Common myeloid progenitor, CD34-positive (primary cell): ENCODE measurements at places on chromosomes 11 and 22.

DNA sequence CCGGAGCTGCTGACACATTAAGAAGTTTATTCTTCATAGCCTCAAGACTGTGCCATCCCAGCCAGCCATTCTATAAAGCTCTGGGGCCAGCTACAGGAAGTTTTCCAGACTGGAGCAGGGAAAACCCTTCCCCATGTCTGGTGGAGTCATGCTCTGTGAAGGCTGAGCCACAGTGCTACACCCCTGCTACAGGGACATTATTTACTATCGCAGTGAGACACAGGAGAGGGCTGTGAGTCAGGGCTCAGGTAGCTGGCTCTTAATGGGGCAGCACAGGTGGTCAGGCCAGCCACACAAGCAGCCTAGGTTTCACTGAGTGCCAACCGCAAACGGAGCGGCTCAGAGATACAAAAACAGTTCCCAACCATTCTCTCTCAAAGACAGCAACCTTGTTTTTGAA is 12.1 kb downstream of the HPS4 start:
- no peak for DNase-seq

- peak; percentile 15 for DNase-seq
These were observed 342 bp downstream of the EFCAB6 start for GRCh38 chr22:43811777-43812148.

DNA sequence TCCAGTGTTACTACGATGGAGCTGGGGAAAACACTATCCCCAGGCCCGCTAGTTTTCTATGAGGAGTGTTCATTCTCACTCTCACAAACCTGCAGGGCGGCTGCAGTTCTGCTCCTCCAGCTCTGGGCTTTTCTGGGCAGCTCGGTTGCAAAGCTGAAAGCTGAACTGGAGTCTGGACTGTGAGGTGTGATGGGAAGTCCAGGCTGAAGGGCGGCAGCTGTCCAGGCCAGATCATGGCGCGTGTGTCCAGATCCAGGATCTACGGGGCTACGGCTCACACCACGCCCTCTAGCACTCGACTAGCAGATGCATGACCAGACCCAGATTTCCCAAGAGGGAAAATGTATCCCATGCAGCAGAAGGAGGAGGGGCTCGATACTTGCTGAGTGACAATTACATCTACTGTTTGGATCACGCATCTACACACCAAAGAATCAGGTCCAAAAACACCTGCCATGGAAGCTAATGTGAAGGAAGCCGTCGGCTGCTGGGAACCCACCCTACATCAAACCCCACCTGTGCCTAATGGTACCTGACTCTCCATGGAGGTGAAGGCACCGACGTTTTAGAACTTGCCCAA is 555.0 kb downstream of the BRD1 start:
- no peak for DNase-seq

GRCh38 chr11:79092791-79093353 is 348.0 kb downstream of the TENM4 start:
- DNase-seq: peak; percentile 68

DNA sequence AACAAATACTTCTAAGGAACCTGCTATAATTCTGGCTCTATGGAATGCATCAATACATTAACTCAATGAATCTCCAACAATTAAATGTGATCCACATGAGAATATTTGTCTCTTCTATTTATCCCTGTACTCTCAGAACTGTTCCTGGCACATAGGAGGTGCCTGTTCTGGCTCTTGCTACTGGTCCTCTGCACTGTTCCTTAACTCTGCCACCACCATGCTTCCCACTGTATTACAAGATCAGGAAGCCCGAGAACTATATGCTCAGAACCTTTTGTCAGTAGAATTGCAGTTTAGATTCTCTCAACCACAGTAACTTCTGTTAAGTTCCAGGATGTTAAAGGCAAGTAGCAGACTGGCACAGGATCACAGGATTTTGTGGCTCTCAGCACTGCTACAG is 376.3 kb upstream of the CCDC90B start:
- DNase-seq: no peak

GRCh38 chr22:47059076-47059475 is 296.6 kb downstream of the TBC1D22A start:
- no peak for DNase-seq

DNA sequence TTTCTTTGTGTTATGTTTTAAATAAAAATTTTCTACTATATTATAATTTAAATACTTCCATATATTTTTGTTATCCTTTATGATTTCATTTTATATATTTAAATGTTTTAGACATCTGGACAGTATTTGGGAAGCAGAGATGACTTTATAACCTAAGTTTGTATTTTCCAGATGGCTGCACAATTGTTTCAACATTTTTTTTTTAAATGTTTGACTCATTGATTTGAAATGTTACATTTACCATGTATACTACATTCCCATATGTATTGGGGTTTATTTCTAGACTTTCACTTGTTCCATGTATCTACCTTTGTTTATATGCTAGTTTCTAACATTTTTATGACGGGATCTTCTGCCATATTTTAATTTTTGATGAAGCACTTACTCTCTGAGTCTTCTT is 766.5 kb downstream of the METTL15 start:
- no peak for DNase-seq

DNA sequence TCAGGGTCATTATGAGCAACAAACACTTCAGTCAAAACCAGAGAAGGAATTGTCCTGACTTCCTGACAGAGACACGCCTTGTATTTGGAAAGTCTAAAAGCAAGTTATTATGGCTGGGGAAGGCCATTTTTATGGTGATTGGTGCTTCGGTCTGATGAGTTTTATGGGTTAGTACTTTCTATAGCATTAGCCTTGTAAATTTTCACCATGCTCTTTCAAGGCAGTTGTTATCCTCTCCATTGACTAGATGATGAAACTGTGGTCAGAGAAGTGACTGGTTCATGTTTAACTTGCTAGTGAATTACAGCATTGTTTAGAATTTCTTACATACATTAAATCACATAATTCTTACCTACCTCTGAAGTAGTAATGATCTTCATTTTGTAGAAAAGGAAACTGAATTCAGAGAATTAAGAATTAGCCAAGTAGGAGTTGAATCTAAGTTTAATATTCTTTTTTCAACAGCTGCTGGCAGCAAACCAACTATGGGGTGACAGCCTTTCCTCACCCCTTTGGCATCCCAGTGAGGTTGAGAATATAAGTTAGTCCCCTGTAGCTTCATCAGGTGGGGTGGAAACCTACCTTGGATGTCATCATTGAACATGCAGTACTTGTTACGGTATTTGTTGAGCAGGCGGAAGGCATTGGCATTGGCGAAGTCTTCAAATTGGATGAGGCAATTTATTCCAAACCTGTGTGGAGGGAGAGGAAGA is 90.0 kb downstream of the CCDC81 start:
- no peak for DNase-seq

- no peak for DNase-seq
These were observed 30.5 kb downstream of the YDJC start for GRCh38 chr22:21599053-21599893.

- no peak for DNase-seq
These were observed 120.2 kb upstream of the ALX4 start for GRCh38 chr11:44430140-44430539.

GRCh38 chr11:102252339-102252891 is 64.9 kb upstream of the BIRC3 start:
- DNase-seq: no peak

GRCh38 chr11:9953994-9954626 is 290.2 kb downstream of the SWAP70 start:
- DNase-seq: no peak

DNA sequence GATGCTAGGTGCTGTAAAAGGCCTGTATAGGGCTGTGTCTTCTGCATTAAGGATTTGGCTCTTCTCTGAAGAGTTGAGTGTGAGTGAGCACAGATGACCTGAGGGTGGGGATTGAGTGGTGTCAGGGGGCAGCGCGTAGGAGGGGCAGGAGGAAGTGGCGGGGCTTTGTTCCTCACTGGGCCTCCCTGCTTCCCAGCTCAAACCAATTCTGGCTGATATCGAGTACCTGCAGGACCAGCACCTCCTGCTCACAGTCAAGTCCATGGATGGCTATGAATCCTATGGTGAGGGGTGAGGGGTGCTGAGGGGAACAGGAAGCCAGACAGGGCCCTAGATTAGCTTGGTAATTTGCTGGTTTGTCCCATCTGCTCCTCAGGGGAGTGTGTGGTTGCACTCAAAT is 9.1 kb downstream of the PHOX2A start:
- DNase-seq: no peak

GRCh38 chr11:19073454-19074415 is 13.2 kb upstream of the MRGPRX2 start:
- DNase-seq: no peak

DNA sequence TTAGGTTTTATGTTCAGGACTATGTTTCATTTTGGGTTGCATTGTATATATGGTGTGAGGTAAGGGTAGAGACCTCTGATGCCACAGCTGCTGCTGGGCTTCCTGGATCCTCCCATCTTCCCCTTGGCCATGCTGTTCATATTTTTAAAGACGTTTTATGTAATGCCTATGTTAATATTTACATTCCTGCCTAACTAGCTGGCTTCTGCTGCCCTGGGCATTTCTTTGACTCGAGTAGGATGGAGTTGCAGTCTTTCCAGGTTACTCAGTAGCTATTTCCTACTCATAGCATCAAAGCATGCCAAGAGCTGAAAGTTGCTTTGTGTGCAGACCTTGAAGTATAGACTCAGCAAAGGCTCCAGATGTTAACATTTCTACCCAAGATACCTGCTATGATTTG is 220.5 kb upstream of the CADM1 start:
- DNase-seq: no peak

DNA sequence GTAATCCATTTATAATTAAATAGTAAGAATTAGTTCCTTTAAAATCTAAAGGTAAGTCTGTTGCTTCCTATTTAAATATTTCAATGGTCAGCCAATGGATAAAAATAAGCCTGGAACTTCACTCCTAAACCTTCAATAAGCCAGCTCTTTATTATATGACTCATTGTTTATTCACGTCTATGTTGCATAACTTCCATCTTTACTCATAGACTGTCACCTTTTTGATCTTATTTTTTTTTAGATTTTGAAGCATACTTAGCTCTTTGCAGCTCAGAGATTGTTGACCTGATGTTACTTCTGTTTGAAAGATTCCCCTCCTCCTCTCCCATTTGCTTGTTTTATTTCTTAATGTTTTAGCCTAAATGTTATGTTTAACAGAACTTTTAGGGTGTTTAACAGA is 1571.2 kb upstream of the RAG2 start:
- no peak for DNase-seq

- no peak for DNase-seq
These were observed 468.6 kb downstream of the BRD1 start for GRCh38 chr22:49359076-49359475.

- DNase-seq: no peak
These were observed 118.9 kb upstream of the NECTIN1 start for GRCh38 chr11:119847853-119848252.

DNA sequence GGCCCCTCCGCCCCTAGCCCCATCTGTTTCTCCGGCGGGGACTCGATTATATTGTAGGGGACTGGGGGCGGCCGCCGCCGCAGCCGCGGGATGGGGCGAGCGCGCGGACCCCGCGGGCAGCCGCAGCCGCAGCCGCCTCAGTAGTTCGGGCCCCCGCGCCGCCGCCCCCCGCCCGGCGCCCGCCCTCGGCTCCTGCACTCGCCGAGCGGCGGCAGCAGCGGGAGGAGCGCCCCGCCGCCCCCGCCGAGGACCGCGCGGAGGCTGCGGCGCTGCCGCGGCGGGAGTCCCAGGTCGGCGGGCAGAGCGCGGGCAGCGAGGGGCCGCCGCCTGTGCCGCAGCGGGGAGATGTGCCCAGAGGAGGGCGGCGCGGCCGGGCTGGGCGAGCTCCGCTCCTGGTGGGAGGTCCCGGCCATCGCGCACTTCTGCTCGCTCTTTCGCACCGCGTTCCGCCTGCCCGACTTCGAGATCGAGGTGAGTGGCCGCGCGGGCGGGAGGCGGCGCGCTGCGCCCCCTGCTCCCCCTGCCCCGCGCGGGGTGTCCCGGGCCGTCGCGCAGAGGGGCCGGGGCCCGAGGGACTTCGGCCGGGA is at the start of gene CECR2:
TSS of gene CECR2 (plus strand) at position 22 of the 587 bp plus-strand sequence. CDS start at position 346, 324 bp downstream.
- peak; percentile 56 for DNase-seq
